Activated CD4-positive, alpha-beta T cell treated with anti-CD3 and anti-CD28 coated beads, Interleukin-2, amount 50 U/mL, for 48 hours (primary cell): ENCODE measurements at places on chromosomes 16 and 17.

DNA sequence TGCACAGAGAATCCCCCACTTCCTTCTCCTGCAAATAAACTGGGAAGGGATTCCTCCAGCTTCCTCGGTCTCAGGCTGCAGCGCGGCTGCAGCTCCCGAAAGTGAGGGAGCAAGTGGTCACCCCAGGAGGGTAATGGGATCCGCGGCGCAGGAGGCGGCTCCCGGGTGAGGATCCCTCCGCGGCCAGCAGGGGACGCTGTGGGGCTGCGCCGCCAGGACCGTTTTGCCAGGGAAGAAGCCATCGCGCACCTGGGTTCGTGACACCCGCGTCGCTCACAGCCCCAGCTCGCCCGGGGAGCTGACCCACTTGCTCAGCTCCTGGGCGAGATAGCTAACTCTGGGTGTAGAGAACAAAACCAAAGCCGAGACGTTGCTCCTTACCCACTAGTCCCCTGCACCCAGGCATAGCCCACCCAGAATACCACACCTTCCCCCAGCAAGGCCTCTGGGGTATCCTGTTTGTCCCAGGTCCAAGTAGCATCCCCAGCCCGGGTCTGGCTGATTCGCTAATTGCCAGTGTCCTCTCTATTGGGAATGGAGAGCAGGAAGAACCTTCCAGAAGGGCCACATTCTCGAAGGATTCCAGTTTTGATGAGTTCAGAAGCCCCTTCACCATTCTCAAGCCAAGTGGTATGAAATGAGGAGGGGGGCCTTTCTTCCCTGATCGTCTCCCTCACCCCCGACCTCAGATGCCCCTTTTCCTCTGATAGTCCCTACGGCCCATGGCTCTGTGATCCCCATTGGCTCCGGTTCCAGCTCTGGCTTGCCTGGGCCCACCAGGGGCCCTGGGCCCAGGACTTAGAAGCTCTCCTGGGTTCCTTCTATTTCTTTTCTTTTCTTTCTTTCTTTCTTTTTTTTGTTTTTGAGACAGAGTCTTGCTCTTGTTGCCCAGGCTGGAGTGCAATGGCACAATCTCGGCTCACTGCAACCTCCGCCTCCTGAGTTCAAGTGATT, 14.1 kb downstream of the CYGB start:
- DNase-seq = peak; percentile 86

GRCh38 chr16:56231-56927, 2.8 kb downstream of the SNRNP25 start:
- no peak for DNase-seq

DNA sequence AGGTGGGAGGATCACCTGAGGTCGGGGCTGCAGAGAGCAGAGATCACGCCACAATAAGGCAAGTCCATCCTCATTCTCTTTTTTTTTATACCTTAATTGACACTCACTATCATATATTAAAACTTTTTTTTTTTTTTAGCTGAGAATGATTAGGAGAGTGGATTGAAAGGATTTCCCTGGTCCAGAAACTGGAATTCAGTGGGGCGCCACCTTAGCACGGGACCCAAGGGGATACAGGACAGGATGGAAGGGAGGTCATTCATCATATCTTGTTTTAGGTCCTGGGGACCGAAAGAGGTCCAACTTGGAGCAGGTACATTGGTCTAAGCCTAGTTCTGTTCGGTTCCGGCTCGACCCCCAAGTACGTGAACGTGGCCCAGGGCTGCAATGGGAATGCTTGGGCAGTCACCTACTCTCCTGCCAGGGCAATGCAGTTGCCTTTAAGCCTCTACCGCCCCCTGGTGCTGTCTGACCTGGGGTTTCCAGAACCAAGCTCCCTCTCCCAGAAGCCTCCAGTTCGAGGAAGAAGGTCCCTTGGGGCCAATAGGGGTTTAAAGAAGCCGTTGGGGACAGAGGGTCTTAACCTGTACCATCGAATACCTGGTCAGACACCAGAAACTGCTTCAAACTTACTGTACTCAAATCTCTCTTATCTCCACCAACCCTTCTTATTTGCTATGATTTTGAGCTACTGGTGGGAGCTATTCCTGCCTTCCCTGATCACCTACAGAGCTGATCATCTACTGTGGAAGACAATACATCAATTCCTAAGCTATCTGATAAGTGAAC, 19.9 kb upstream of the GPATCH8 start:
- peak; percentile 79 for DNase-seq

- no peak for DNase-seq
Measured at GRCh38 chr17:44400226-44400847, 10.9 kb upstream of the ITGA2B start.

- no peak for DNase-seq
Measured at GRCh38 chr16:6247775-6248174, 1084.9 kb upstream of the RBFOX1 start.
